ENCODE measurements at places on chromosomes 12 and 14. TPM values are rescaled to one million over a fixed set of nuclear protein-coding genes. Genes with fewer than 3 reads are reported as not detected.

DNA sequence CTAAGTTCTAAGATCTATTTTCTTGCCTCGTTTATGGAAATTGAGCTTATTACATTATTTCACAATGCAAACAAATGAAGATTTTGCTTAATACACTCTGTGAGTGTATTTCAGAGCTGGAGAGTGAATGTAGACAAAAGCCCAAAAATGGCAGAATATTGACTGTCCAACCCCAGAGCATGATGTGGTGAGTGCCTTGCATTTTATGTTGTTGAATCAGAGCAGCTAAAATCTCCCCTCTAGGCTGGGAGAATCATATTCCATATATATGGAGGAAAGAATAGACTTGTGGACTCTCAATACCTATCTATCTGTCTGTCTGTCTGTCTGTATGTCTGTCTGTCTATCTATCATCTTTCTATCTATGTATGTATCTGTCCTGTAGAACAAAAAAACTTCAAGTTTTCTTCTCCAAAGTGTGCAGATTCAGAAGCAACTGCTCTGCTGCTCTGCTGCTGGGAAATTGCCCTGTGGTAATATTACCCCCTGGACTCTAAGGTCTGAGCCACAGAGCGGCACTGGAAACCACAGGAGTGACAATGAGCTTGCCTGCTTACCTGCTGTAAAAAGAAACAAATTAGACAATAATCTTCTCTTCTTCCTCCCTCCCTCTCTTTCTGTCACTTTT is 209.4 kb upstream of the PRICKLE1 start:
- no peak for DNase-seq

- no peak for DNase-seq
Measured at GRCh38 chr14:69838881-69839416, 40.3 kb upstream of the SMOC1 start.

DNA sequence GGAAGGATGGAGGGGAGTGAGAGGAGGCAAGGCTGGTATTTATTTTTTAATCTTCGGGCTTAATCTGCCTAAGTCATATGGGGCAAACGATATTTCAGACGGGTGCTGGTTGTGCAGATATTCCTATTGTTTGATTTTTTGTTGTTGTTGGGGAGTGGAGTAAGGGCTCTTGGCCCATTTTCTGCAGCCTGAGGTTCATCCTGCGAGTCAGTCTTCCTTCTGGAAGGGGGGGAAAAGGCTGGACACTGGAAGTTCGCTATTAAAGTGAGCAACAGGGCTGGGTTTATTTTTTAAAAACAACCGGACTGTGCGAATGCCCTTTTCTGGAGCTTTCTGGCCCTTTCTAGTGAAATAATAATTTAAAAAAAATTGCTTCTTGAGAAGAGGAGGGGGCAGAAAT is 2.3 kb downstream of the NRXN3 start:
- DNase-seq: no peak

The NACA gene
- total RNA-seq: 1,274 TPM

The VRTN gene
- total RNA-seq: not detected
